Activated T-helper 1 cell treated with anti-CD3 and anti-CD28 coated beads, Interleukin-12 subunit alpha, Interleukin-12 subunit beta, Interleukin-2, Interleukin-4 antibody, amounts not matched to agents 30 ng/mL and 10 ng/mL and 1 ng/mL, durations not matched to agents 14 hours and 24 hours and 36 hours (primary cell): ENCODE measurements at places on chromosomes 5 and 9. TPM values are rescaled to one million over a fixed set of nuclear protein-coding genes. Genes with fewer than 3 reads are reported as not detected.
A peak's percentile ranks its signal among the peaks of the same experiment; 100 is the strongest.

The FOXD4L4 gene
- 0.10 and 0.23 TPM in 2 replicates for total RNA-seq

DNA sequence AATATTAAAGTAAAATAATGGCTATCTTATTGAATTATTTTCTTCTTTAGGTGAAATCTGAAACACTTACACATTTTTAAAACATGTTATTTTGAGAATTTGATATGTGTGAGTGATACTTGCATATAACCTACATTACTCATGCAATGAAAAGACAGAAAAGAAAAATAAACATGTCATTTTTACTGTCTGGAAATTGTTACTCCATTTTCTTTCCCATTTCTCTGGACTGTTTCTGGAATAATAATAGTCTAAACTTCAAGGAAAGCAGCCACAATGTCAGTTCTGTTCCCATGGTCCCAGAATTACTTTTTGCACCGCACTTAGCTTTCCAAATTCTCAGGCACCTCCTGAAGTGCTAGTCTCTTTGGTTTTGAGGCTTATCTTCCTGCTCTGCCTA is 145.5 kb downstream of the PRR16 start:
- no peak overlapping the region for H3K27ac ChIP-seq
- H3K36me3 ChIP-seq: no peaks in the 10 kb centered on the region
- DNase-seq: no peak
- no peaks in the 10 kb centered on the region for H3K27me3 ChIP-seq
- no peak overlapping the region for H3K4me3 ChIP-seq
- no peaks in the 10 kb centered on the region for H3K4me1 ChIP-seq

- no peak overlapping the region for H3K27ac ChIP-seq
- H3K36me3 ChIP-seq: no peaks in the 10 kb centered on the region
- no peaks in the 10 kb centered on the region for H3K4me1 ChIP-seq
- no peak for DNase-seq
- peaks cover 22% of the 10 kb centered on the region for H3K27me3 ChIP-seq
Observed at GRCh38 chr9:91873637-91874051, 76.4 kb downstream of the ROR2 start.

The SMIM33 gene
- 0.29 and 0.39 TPM in 2 replicates for total RNA-seq

The IFNA2 gene
- not detected in 2 replicates for total RNA-seq

DNA sequence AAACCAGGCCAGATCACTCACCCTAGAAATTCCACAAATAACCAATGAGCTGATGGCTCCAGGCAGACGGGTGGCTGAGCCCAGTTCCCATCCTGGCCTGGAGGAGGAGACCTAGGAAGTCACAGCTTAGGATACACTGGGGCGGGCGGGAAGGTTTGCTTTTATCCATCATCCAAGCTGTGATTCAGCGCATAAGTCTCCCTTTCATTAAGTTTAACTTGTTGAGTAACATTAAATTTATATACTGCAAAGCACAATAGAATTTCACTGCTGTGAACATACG is 55.7 kb downstream of the THBS4 start:
- H3K4me1 ChIP-seq: peaks cover 15% of the 10 kb centered on the region
- H3K36me3 ChIP-seq: no peaks in the 10 kb centered on the region
- no peak for DNase-seq

The HRCT1 gene
- not detected in 2 replicates for total RNA-seq

The SEC24A gene
- total RNA-seq: 26.5 and 27.2 TPM in 2 replicates

DNA sequence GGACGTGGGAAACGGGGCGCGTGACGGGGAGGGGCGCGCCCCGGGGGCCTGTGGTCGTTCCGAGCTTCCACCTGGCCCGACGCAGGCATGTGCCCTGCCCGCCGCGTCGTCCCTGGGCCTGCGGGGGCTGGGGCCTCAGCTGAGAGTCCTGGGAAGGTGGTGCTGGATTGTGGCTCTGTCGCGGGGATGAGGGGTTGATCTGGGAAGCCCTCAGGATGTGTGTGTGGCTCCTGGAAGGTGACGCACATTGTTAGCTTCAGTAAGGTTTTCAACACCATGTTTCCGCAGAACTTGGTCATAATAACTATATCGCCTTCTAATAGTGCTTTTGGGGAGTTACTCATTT is 589.1 kb downstream of the MTRR start:
- peak overlapping the region; percentile 85 for H3K4me3 ChIP-seq
- peak overlapping the region; percentile 75 for H3K27ac ChIP-seq
- peaks cover 6% of the 10 kb centered on the region for H3K4me1 ChIP-seq
- DNase-seq: no peak
- peaks cover 2% of the 10 kb centered on the region for H3K36me3 ChIP-seq

DNA sequence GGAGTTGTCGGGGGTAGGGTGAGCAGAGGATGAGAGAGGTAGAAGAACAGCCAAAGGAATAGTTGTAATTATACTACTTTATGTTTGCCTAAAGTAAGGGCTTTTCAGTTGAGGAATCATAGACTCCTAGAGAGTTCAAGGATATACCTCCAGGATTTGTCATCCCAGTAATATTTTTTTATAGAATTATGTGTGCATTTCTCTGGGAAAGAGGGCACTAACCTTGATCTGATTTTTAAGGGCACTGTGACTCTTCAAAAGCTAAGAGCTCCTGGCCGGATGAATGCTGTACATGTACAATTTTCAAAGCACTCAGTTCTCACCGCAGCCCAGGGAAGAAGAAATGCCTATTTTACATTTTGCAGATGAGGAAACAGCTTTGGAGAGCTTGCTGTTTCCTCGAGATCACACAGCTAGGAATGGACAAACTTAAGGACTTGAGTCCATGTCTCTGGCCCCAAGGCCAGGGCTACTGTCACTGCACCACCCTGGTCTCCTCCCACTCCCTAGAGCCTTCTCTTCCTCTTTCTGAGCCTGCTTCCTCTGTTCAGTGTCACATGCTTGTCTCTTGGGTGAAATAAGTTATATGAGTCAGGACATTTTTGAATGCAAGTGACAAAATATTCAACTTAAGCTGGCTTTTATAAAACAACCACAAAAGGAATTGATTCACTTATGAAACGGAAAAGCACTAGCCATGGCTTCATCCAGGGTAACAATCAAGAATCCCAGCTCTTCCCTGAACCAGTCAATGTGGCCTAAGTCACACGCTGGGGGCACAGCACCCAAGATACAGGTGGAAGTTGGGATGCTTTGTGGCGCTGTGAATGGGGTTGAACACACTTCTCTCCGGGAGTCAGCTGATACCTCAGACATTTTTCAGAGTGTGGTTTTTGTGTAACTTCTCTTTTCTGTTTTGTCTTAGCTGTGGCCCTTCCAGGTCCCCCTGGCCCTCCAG is 45.7 kb upstream of the TGFBR1 start:
- peak overlapping the region; percentile 92 for H3K27ac ChIP-seq

The DRD1 gene
- not detected in 2 replicates for total RNA-seq

DNA sequence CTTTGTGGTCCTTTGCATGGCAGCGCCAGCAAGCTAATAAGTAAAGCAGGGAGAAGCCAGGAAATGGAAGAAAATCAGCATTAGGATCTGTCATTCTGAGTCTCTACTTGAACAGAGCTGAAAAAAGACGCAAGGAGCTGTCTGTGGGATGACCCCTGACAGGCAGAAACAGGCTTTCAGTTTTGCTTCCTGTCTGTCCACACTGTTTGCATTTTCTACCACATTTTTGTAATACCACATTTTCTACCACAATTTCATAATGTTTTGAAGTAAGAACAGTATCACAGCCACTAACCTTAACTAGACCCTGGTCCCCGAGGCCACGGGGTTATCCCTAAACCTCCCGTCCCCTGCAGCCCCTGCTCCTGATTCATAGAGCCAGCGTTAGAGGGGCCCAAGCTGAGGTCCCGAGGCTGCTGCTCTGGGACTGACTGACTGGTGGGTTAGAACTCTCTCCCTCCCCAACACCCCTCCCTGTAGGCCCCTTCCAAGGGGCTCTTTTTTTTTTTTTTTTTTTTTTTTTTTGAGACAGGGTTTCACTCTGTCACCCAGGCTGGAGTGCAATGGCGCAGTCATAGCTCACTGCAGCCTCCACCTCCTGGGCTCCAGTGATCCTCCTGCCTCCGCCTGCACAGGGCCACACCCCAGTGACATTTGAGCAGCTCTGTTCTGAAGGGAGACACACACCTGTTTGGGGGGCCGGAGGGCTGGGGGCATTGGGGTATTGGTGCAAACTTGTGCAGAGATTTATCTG is 4.0 kb upstream of the CLIC3 start:
- peak overlapping the region; percentile 72 for H3K27ac ChIP-seq
- H3K36me3 ChIP-seq: no peaks in the 10 kb centered on the region
- peak overlapping the region; percentile 32 for H3K4me3 ChIP-seq
- peak; percentile 22 for DNase-seq
- peaks cover 26% of the 10 kb centered on the region for H3K4me1 ChIP-seq

The SLC6A7 gene
- not detected in 2 replicates for total RNA-seq

GRCh38 chr9:97363661-97364299 is 48.1 kb upstream of the TDRD7 start:
- H3K4me1 ChIP-seq: peaks cover 10% of the 10 kb centered on the region
- H3K27me3 ChIP-seq: no peaks in the 10 kb centered on the region
- H3K36me3 ChIP-seq: no peaks in the 10 kb centered on the region
- H3K4me3 ChIP-seq: no peak overlapping the region
- H3K27ac ChIP-seq: no peak overlapping the region

The KCNV2 gene
- not detected in 2 replicates for total RNA-seq

- no peaks in the 10 kb centered on the region for H3K4me1 ChIP-seq
- H3K36me3 ChIP-seq: no peaks in the 10 kb centered on the region
- H3K27me3 ChIP-seq: peaks cover 4% of the 10 kb centered on the region
- H3K4me3 ChIP-seq: no peak overlapping the region
Observed at GRCh38 chr9:134293611-134294152, 32.6 kb upstream of the RXRA start.
